ENCODE measurements at places on chromosomes 7 and 10. TPM values are rescaled to one million over a fixed set of nuclear protein-coding genes. Genes with fewer than 3 reads are reported as not detected.

Gene ZNF316
- 10.7 TPM for total RNA-seq

Gene ABCB1
- total RNA-seq = 5.1 TPM

Gene GARIN1A
- 0.13 TPM for total RNA-seq

Gene RINT1
- 14.6 TPM for total RNA-seq

Gene AKR1D1
- total RNA-seq = not detected

Gene PAPOLB
- total RNA-seq = 0.04 TPM

Gene OR6V1
- not detected for total RNA-seq

Gene CALHM3
- total RNA-seq = not detected

Gene HYAL4
- 0.20 TPM for total RNA-seq

Gene C10orf90
- total RNA-seq = not detected

Gene CCDC172
- not detected for total RNA-seq

Gene CALCR
- not detected for total RNA-seq
